ENCODE measurements at places on chromosomes 4 and X. TPM values are rescaled to one million over a fixed set of nuclear protein-coding genes. Genes with fewer than 3 reads are reported as not detected.
A peak's percentile ranks its signal among the peaks of the same experiment; 100 is the strongest.

DNA sequence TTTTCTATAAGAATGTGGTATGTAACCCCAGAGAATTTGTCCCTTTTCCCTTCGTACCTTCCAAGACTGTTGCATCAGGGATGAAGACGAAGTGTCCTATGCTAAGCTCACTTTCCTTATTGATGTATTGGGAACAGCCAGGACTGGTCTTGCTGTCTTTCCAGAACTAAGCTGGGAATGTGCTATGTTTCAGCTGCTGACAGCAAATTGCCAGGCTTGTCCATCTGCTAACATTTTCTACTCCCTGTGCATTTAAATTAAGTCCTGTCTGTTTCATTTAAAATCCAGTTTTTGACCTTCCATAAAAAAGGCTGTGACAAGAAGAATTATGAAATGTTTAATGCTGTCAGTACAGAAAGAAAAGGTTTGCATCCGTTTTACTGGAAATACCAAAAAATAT lies 87.9 kb downstream of the ATP10D start:
- DNase-seq, result no peak

Gene POU3F4
- not detected for total RNA-seq

Gene POF1B
- 6.2 TPM for total RNA-seq

Gene CNKSR2
- not detected for total RNA-seq

GRCh38 chrX:63186137-63186536 lies 165.0 kb downstream of the SPIN4 start:
- no peak for DNase-seq

Gene DCAF8L2
- not detected for total RNA-seq

GRCh38 chrX:107701493-107702121 lies 73.3 kb downstream of the PRPS1 start:
- peak; percentile 67 for DNase-seq
